ENCODE measurements at places on chromosomes 4 and X.

- no peak for ATAC-seq
These were observed 104.1 kb downstream of the IL1RAPL2 start for GRCh38 chrX:104670051-104670450.

GRCh38 chr4:54440394-54441136 is 211.5 kb downstream of the PDGFRA start:
- no peak for ATAC-seq

GRCh38 chrX:35416782-35417181 is 381.4 kb upstream of the MAGEB16 start:
- no peak for ATAC-seq

GRCh38 chr4:38600575-38600974 is 63.4 kb upstream of the KLF3 start:
- ATAC-seq = peak; percentile 76

GRCh38 chr4:88526221-88526815 is 2.7 kb upstream of the PYURF start:
- no peak for ATAC-seq
